ENCODE measurements at places on chromosomes 6 and 20.

GRCh38 chr6:157521362-157522335 is 140.7 kb downstream of the ZDHHC14 start:
- no peak for DNase-seq

- peak; percentile 94 for DNase-seq
These were observed at the start of gene TASP1 for GRCh38 chr20:13638496-13639149. TSS of gene TASP1 (minus strand) at chr20:13638932. CDS start at chr20:13630078, 8,854 bp downstream.

DNA sequence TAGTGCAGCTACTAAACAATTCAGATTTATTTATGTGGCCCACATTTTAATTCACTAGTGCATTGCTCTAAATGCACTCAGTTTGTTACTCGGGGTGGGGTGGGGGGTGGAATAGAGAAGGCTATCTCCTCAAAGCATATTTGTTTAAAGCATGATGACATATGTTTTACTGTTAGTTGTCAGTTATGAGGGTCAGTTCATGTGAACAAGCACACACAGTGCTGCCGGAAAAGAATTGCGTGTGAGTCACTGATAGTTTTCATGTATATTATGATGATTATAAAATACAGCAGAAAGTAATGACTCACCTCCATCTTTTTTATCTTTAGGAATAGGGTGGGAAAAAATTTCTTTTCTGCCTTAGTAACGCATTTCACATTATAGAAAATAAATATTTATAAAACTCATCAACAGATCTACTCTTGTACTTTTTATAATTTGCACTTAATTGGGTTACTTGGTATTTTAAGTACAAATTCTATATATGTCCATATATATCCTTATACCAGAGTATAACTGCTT is 42.2 kb upstream of the STXBP5 start:
- peak; percentile 79 for DNase-seq

- DNase-seq, result peak; percentile 18
These were observed 437 bp downstream of the CD40 start for GRCh38 chr20:46118481-46119020.

GRCh38 chr6:30679765-30680535 is 6.5 kb downstream of the PPP1R18 start:
- no peak for DNase-seq

DNA sequence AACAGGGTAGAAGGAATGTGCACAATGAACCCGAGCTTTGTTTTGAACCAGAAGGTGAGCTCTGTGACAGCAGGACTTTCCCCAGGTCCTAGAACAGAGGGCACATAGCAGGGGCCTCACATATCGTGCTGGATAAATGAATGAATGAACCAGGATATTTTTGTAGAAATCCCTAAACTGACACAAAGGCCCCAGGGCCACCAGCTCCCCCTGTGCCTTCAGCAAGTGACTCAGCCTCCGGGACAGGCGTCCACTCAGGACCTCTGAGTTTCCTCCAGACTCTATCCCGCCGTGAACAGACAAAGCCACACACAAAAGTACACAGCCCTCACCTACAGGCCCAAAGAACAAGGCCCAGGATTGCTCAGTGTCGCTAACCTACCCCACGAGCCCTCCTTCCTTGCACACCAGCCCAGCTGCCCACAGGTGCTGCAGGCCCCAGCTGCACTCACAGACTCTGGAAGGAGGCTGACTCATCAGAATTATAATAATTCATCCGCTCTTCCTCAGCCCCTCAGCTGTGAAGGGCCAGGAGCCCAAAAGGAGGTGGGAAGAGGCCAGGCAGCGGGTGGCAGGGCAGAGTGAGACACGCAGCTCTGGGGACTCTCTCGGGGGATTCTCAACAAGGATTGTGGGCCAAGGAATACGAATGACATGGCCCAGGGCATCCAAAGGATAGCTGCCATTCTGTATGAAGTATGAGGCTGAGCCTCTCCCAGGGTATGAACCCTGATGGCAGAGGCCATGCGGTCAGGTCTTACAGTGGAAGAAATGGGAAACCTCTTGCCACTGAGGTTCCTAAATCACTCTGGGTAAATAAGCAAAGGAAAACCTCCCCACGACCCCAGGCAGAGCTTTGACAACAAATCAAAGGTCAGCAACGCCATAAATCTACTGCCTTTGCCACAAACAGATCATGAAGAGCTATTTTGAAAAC is 40.9 kb downstream of the SUMO4 start:
- DNase-seq, result no peak

- DNase-seq, result no peak
These were observed 16.8 kb upstream of the SYNDIG1 start for GRCh38 chr20:24452498-24453127.
